NK-92 treated with Interleukin-12 subunit alpha and Interleukin-12 subunit beta, amount 100 ng/mL, for 24 hours (cell line): ENCODE measurements at places on chromosomes 16 and 17.
A peak's percentile ranks its signal among the peaks of the same experiment; 100 is the strongest.

- DNase-seq, result no peak
Observed at GRCh38 chr16:56094231-56094630, 97.1 kb upstream of the GNAO1 start.

GRCh38 chr16:4734730-4735535 lies 596 bp downstream of the DNAAF8 start:
- peak; percentile 88 for DNase-seq

DNA sequence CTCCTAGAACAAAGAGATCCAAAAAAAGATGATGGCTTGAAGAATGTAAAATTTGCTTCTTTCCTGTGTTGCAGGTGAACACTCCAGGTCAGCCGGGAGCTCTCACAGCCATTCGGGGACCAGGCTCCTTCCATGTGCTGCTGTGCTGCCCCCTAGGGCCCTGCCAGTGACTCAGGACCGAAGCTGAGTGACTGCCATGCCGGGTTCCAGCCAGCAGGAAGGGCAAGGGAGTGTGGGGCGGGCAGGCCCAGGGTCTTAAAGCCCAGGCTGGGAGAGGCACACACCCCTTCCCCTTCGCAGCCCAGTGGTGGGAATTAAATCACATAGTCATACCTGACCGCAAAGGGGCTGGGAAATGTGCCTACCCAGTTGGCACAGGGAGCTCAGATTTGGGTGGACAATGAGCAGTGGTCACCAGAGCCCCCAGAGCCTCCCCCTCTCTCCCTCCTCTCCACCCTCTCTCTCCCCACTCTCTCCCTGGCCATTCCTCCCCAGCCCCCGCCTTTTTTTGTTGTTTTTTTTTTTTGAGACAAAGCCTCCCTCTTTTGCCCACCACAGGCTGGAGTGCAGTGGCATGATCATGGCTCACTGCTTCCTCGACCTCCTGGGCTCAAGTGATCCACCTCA lies 11.5 kb downstream of the EPOP start:
- DNase-seq, result peak; percentile 35

DNA sequence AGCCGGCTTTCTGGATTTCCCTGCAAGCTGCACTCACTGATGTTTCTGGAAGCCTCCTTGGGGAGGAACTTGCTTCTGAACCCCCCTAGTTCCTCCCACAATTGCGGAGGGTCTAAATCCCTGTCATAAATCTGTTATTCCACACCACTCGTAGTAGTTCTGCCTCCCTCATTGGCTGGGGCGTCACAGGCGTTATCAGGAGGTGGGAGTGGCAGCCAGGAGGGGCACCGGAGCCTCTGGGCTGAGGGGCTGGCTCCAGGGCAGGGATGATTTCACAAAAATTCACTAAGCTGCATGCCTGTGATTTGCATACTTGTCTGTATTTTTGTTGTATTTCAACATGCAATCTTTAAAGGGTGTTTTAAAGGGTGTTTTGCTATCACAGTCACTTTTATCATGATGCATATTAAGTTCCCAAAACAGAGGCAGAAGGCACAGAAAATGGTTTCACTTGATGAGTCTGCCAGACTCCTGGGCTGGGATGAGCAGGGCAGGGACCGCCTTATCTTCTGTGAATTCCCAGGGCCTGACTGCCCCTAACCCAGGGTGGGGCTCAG lies 176.2 kb upstream of the FOXF1 start:
- no peak for DNase-seq

DNA sequence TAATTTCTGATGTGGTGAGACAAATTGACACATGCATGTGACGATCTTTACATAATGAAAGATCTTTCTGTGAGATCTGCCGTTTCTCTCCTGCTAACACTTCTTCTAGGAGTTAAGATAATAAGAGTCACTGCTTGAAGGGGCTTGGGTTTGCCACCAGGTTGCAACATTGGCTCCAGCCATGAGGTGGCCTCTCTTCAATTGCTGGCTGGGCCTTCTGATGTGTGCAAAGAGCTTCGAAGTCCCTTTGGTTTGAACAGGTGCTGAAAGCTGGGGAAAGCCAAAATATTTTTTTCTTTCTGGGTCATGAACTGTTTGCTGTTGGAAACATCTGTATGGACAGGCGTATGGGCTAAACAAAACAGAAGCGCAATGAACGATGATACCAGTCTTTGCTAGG lies 204.1 kb upstream of the SALL1 start:
- DNase-seq, result no peak

- DNase-seq, result no peak
Observed at GRCh38 chr17:62321451-62321850, 58.9 kb upstream of the EFCAB3 start.

DNA sequence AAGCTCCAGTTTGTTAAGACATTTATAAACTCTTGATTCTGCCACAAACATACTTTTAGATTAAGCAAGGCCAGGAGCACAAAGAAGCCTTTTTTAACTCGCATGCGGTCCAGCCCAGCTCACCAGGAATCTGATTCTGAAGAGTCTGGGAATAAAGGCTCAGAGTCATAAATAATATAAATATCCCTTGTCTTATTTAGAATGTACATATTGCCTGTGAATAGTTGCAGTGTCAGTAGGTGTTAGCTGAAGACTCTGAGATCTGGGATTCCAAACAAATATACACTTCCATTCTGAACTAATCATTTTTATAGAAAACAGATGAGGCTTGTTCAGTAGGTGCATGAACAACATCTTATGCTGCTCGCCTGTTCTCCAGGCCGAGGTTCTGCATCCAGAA lies 59.1 kb upstream of the ELAC2 start:
- no peak for DNase-seq

DNA sequence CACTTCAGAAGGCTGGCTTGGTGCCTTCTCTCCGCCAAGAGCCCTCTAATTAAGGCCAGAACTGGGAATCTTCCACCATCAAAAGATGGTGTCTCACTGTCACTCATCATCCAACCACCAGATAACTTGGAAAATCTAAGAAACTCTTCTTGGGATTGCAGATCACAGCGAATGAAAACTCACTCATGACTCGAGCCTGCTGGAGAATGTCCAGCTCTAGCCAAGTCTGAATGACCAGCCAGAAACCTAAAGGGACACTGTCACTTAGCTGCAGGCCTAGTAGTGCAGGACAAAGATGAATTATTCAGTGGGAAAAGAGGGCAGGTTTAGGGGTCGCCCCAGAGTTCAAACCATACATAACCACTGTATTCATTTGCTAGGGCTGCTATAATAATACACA lies 107.8 kb downstream of the XYLT1 start:
- no peak for DNase-seq

- DNase-seq, result no peak
Observed at GRCh38 chr17:7916808-7917207, 719 bp upstream of the RNF227 start.

DNA sequence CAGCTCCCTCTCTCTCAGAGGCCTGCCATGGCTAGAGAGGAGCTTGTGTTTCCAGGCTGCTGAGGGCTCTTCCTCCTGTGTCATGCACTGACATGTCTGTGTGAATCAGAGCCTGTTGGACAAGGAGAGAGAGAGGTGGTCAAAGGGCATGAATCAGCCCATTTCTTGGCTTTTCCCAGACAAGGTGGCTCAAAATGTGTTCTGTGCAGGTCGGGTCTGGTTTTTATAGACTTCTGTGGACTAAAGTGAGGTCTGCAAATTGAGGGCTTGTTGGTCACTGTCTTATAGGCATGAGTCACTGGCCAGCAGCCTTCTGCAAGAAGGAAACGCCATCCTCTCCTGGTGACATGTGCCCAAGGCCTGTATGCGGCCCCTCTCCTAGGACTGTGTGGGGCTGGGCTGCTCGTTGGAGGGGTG lies 97.9 kb downstream of the FOXL1 start:
- no peak for DNase-seq
